Activated gamma-delta T cell treated with Interleukin-2 at 50 U/mL for 16 hours (primary cell): ENCODE measurements at places on chromosomes 13 and 19.

GRCh38 chr13:111902726-111903125 lies 164.2 kb upstream of the SOX1 start:
- DNase-seq: no peak

DNA sequence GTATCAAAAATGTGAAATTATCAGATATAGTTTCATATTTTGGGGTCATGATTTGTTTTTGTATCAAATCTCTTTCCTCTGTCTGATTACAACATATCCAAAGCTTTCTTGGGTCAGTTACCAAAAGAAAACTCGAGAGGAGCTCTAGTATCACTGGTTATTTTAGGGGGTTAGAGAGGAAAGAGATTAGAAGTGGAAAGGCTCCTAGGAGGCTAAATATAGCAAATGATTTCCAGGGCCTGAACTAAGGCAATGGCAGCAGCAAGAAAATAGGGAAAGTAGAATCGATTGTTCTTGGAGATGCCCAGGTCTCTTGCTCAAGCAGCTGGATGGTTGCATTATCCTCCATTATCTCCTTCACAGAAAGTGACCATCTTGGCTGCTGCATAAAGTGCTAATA lies 72.9 kb downstream of the NHLRC3 start:
- no peak for DNase-seq

DNA sequence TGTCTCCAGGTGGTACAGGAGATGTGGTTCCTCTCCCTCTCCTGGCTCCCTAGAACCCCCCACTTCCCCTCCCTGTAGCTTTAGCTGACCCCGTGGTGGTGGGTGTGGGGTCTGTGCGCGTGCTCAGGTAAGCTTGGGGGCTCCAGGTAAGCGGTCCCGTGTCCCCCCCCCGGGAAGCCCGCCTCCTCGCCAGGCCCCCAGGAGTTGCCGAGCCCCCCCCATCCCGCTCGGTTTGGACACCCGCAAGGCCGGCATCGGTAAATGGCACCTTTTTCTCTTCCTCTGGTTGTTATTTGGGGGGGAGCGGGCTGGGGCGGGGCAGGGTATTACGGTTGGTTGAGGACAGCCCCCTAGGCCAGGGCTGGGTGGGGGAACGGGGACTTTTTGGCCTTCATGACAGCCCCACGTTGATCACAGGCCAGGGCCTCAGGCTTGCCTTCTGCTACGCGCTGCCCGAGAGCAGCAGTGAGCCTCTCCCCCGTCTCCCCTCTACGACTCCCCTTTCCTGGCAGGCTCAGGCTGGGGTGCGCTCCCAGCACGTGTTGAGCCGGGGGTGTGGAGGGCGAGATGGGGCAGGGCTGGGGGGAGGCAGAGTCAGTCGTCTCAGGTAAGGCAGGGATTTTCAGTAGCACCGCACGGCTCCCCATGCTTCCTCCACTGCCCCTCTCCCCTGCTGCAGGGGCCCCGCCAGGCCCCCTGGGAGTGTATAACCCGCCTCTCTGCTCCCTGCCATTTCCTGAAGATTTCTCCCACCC lies 10.7 kb upstream of the LIN7B start:
- DNase-seq: no peak

GRCh38 chr19:51921949-51922348 lies 5.3 kb upstream of the ZNF613 start:
- DNase-seq: no peak

DNA sequence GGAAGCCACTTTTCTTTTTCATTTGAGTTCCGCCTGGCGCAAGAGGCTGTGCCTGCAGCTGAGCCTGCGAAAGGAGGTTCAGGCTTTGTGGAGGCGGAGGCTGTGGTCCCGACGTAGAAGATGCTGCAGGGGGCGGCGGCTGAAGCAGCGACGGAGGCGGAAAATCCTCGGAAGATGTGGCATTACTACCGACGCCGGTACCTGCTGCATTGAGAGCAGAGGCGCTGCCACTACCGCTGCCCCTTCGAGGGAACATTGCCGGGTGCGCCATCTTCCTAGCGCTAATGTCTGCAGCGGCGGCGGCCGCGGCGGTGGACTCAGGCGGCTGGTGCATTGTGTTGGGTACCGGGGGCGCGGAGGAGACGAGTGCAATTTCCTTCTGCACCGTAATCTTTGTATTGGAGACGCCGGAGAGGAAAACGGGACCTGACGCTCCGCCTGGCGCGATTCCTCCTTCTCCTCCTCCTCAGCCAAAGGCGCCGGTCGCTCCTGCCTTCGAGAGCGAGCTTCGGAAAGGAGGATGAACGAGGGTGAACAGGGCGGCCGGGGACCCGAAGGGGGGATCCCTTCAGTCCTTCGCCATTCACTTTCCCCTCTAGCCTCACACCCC lies at the start of gene TSC22D1:
TSC22D1 (minus strand) TSS at position 590 of the 610 bp plus-strand sequence; CDS start at position 334, 256 bp downstream.
- peak; percentile 64 for DNase-seq

GRCh38 chr19:54287456-54287855 lies 6.5 kb upstream of the LILRB2 start:
- no peak for DNase-seq

- DNase-seq: no peak
Measured at GRCh38 chr19:49968279-49968922, 7.4 kb upstream of the SIGLEC11 start.

DNA sequence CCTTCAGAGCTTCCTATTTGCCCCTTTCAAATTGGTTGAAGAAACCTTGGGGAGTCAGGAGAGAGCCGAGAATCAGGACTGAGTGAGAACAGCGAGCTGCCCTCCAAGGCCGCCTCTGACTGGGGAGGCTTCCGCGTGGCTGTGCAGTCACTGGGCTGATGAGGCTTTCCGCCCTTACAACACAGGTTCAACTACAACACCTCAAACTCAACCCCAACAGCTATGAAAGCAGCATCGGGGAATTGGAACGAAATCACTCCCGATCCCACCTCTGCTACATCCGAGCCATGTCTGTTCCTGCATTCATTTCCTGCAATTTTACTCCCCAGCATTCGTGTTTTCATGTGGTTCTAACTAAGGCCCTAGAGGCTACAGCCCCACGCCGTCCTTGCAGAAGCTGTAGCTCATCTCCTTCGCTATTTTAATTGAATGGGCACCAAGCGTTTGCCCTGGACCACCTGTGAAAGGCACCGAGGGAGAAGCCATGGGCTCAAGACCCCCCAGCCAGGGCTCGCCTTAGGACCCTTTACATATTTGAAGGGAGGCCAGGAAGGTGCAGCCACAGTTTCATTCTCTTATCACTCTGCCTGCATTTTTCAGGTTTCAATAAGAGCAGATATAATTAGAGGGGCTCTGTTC lies 12.3 kb upstream of the RASA3 start:
- DNase-seq: no peak

GRCh38 chr19:36797786-36798108 lies 25.1 kb upstream of the ZNF850 start:
- DNase-seq: no peak

DNA sequence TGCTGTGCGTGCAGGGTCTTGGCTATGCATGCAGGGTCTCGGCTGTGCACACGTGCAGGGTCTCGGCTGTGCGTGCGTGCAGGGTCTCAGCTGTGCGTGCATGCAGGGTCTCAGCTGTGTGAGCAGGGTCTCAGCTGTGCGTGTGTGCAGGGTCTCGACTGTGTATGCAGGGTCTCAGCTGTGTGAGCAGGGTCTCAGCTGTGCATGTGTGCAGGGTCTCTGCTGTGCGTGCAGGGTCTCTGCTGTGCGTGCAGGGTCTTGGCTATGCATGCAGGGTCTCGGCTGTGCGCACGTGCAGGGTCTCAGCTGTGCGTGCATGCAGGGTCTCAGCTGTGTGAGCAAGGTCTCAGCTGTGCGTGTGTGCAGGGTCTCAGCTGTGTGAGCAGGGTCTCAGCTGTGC lies 42.5 kb downstream of the RAB20 start:
- DNase-seq: no peak

DNA sequence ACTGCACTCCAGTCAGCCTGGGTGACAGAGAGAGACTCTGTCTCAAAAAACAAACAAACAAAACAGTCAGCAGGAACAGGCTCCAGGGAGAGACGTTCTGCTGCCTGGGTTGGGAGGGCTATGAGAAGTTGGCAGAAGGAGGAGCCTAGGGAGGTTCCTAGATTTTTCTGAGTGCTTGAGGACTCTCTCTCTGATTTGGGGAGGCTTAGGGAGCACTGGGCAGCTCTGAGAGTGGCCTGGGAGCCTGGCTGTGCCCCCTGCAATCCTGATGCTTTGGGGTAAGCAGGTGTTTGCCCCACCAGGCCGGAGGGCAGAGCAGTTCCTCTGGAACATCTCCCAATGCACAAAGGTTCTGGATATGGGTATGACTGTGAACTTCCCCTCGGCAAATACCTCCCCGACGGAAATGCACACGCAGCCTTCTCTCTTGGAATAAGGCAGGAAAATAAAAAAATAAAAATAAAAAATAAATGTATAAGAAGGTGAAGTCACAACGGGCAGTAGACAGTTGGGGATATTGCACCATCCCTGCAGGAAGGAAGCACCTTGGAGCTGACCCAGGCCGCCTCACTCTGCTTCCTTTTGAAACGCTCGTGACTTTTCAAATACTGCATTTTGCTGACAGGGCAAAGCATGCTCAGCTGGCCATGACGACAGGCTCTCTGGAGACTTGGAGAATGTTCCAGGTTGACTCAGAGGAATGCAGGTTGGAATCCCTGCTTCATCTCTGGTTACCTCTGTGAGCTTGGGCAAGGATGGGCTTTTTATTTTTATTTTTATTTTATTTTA lies 26.5 kb upstream of the HOMER3 start:
- no peak for DNase-seq

GRCh38 chr13:101626925-101627555 lies 174.6 kb downstream of the ITGBL1 start:
- no peak for DNase-seq

- no peak for DNase-seq
Measured at GRCh38 chr19:44845286-44845611, 848 bp upstream of the NECTIN2 start.

DNA sequence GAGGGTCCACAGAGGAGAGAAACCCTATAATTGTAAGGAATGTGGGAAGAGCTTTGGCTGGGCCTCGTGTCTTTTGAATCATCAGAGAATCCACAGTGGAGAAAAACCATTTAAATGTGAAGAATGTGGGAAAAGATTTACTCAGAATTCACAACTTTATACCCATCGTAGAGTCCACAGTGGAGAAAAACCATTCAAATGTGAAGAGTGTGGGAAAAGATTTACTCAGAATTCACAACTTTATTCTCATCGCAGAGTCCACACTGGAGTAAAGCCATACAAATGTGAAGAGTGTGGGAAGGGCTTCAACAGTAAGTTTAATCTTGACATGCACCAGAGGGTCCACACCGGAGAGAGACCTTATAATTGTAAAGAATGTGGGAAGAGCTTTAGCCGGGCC lies 9.4 kb upstream of the ZNF234 start:
- no peak for DNase-seq

DNA sequence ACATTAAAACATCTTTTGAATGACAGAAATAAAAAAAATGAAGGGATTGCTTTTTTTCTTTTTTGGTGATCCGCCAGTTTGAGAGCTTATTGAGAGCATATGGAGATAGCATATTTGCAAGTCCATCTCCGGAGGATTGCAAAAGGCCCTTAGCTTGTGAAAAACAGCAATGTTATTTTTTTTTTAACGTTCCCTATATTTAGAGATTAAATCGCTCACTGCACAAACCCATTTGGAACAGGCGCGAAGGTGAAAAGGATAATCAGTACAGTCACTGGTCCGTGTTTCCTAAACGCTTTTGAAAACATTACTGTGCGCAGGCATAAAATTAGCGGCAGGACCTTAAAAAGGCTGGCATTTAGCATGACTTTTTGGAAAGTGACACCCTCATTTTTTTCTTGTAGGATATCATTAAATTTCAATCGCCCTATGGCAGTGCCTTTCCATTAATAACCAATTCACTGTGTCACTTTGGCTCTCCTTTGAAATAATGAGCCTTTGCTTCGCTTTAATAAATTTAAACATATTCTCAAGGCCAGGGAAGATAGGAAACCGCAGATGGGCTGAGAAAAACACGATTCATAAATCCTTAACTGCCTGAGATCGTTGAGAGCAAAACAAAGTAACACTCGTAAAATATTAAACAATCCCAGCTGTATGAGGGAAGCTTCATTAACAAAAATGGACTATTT lies 342.2 kb downstream of the DACH1 start:
- no peak for DNase-seq

- no peak for DNase-seq
Measured at GRCh38 chr13:23945612-23946011, 48.3 kb upstream of the C1QTNF9B start.

GRCh38 chr13:80132741-80133601 lies 208.0 kb downstream of the SPRY2 start:
- DNase-seq: no peak

GRCh38 chr13:24168392-24168750 lies 7.9 kb downstream of the SPATA13 start:
- DNase-seq: no peak

- DNase-seq: no peak
Measured at GRCh38 chr13:51683597-51683996, 99.3 kb downstream of the WDFY2 start.

GRCh38 chr19:1102407-1103131 lies 1.2 kb upstream of the GPX4 start:
- no peak for DNase-seq

DNA sequence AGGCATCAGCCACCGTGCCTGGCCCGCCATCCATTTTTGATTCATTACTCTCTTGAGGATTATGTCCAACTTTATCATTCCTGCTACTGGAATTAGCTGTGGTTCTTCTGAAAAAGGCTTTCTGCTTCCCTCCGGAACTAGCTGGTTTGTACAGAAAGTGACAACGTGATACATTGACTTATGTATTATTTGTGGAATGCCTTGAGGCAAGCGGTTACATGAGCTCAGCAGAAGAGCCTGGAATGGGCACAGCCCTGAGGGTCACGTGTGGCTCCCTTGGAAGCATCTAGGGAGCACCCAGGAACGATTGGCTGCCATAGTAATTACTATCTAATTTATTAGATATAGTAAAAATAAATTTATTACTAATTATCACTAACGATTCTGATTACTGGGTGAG lies 14.4 kb upstream of the RETN start:
- no peak for DNase-seq

DNA sequence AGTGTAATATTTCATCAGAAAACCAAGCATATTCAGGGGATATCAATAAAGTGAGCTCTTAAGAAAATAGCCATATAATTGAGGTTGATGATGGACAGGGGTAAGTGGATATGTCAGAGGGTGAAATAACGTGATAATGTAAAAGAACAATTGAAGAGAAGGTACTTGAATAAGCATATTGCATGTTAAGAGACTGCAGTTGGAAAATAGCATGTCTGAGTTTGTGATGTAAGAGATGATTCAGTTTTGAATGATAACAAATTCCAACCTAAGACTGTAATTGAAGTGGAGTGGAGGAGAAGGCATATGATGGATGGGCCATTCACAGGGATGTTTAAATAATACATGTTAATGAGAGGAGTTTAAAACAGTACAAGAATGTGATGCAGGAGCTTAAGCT lies 1633.5 kb downstream of the SLITRK1 start:
- DNase-seq: no peak

- DNase-seq: no peak
Measured at GRCh38 chr13:107139006-107139405, 571.1 kb upstream of the ARGLU1 start.

DNA sequence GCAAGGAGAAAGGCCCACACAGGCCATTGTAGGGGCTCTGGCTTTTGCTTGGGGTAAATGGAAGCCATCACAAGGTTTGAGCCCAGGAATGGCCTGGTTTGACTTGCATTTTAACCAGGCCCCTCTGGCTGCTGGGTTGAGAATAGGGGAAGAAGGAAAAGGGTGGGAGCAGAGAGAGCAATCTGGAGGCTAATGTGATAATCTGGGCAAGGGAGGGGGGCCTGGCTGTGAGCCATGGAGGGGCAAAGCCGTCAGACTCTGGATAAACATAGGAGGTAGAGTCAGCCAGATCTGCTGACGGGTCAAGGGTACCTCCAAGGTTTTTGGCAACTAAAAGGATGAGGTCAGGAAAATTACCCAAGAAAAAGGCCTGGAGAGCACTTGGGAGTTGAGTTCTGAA lies 41.6 kb downstream of the RFX2 start:
- DNase-seq: no peak

GRCh38 chr13:113491418-113491883 lies 940 bp upstream of the DCUN1D2 start:
- no peak for DNase-seq
